OCI-LY7 (cell line): ENCODE measurements at places on chromosomes 3 and 15. TPM values are rescaled to one million over a fixed set of nuclear protein-coding genes. Genes with fewer than 3 reads are reported as not detected.

Gene P2RY1
- total RNA-seq: not detected in 2 replicates

DNA sequence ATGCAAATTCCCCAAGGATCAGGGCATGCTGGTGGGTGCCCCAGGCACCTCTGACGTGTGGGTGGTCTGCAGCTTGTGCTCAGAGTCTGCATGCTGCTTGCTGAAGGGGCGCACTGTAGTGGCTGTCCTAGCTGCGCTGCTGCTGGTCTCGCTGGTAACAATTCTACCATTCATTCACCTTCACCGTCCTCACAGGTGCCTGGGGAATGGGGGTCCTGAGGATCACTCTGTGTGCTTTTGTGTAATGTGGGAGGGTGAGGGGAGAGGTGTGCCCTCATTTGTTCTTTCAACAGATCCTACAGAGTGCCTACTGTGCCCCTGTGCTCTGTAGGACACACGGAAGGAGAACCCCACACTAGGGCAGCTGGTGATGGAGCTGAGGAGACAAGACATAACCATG is 2.1 kb upstream of the ITGA11 start:
- DNase-seq: no peak

- DNase-seq: no peak
Observed at GRCh38 chr3:177111541-177111949, 85.7 kb downstream of the TBL1XR1 start.

- no peak for DNase-seq
Observed at GRCh38 chr3:130795396-130795795, 48.8 kb upstream of the PIK3R4 start.

DNA sequence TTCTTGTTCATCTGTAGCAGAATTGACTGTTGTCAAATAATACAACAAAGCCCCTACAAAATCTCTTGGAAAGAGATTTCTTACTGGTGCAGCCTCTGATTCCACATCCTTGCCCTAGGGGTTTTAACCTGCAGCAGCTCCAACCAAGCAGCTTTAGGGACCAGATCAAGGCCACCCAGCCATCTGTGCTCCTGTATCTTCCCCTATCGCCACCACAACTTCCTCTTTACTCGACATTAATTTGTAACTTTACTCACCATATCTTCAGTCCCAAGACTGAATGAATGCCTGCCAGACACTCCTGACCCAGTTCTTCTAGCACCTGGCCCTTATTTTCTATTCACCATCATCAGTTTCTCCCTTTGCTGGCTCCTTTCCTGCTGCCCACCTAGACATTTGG is 156.6 kb upstream of the IL12A start:
- DNase-seq: no peak

- DNase-seq: no peak
Observed at GRCh38 chr15:98765610-98766009, 117.3 kb downstream of the IGF1R start.

GRCh38 chr3:5239602-5240001 is 52.1 kb downstream of the EDEM1 start:
- DNase-seq: no peak
